AG09309 (cell line): ENCODE measurements at places on chromosomes 3 and 15.
A peak's percentile ranks its signal among the peaks of the same experiment; 100 is the strongest.

DNA sequence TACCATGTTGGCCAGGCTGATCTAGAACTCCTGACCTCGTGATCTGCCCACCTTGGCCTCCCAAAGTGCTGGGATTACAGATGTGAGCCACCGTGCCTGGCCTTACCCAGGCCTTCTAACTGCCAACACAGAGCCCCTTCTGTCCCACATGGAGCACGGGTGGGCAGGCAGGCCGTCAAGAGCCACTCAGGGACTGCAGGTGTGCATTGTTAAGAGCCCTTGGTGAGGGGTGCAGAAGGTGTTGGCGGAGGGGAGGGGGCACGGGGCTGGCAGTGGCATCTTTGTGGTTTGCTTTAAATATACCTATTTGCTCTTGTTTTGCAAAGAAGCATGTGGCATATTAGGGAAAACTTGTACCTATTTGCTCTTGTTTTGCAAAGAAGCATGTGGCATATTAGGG is 37.3 kb downstream of the SMAD6 start:
- DNase-seq, result no peak

GRCh38 chr15:71337197-71337845 is 222.1 kb downstream of the THSD4 start:
- peak; percentile 54 for DNase-seq

DNA sequence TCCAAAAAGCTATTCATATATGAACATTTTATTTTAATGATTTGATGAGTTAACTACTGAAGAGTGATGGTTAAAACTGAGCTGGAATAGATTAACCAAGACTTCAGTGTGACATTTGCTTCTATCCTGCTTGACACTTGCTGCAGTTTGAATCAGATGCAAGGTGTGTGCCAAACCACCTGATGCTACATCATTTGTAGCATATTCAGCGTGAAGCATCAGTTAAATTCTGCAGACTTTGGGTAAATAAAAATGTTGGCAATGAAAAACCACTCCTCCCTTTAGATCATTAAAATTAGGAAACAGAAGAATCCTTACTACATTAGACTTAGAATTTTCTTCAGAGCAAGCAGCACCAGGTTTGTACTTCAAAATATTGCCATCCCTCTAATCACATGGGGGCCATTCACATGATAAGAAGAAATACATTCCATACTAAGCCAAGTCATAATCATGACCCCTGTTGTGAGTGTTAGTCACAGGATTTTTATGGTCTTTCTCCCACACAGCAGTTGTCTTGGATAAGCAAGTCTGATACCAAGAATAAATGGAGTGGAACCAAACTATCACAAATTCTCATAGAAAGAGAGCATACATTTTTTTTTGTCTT is 160.7 kb upstream of the TNIK start:
- peak; percentile 25 for DNase-seq

GRCh38 chr3:15271785-15272381 is 60.5 kb downstream of the SH3BP5 start:
- DNase-seq, result no peak

DNA sequence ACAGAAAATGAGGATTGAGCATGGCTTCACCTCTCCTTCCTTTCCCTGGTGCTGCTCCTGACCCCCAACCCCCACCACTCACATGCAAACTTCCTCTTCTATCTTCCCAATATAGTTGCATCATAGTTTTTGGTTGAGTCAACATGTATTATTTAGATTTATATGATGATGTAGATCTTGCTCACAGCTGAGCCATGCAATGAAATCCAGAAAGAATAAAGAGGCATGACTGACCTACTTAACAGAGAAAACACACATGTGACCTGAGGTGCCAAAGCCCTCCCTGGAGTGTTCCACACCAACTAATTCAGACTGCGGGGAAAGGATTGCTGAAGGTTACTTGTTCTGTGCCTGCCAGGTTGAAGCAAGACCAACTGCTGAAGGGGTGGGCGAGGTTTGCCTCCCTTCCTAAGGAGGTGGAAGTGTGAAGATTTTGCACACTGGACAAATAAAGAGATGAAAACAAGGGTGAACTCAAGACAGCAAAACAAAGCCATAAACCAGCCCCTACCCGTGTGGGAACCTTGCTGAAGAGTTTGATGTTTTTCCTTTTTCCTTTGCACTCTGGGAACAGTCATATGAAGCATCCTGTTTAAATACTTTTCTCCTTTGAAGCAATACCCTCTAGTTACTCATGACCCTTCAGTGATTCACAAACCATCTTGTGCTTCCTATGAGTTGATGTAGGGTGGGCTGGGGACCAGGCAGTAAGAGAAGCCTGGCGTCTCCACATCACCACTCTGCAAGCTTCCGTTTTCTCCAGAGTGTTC is 155.2 kb upstream of the UBE2E1 start:
- peak; percentile 65 for DNase-seq

- no peak for DNase-seq
These were observed 172.7 kb upstream of the LMCD1 start for GRCh38 chr3:8328967-8329366.

DNA sequence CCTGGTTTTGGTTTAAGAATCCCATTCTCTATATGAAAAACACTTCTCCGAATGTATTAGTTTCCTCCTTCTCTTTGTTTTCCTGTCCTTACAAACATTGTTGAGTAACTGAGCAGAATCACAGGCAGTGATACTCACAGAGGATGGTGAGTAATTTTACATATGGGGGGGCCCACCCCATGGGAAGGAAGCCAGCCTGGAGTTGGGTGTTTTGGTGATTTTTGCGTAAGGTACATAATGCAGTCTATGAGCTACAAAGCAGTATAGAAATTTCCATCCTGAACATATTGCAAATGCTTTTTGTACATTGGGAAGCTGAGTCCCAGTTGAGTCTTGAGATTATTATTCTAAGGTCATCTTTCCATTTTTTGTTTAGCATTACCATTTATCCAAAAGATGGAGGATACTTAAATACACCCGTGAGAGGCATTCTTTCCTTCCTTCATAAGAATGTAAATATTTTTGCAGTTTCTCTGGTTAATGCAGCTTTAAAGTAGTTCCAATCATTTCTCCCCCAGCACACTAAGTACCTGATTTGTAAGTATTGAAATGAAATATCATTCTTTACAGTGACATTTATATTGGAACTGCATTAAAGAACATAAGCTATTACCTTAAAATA is 476.8 kb downstream of the AGBL1 start:
- DNase-seq, result no peak

GRCh38 chr15:81023483-81024264 is 23.0 kb downstream of the TLNRD1 start:
- DNase-seq, result peak; percentile 44

DNA sequence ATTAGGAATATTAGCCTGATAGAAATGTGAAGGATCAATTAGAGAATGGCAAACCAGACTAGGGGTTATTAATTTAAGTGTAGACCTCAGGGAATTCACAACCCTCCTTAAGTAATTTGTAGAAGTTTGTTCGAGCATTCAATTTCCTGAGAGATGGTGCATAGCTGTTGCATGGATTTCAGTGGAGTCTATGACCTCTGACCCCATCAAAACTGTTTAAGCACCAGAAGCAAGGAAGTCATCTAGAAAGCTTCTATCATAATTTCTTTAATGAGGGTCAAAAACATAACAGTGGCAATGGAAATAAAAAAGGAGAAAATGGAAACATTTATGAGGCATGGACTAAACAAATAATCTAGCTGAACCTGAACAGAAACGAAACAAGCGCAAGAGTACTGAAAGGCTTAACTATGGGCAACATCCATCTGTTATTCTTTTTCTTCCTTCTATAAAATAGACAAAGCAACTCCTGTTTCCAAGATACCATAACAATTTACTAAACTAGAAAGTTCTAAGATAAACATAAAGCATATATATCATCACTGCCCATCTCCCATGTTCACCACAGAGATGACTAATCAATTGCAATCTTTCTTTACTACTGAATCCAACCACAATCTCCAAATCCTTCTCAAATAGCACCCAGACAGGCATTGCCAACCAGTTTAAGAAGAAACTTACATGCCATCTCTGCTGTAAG is 151.4 kb downstream of the THRB start:
- DNase-seq, result no peak

- DNase-seq, result no peak
These were observed 164.9 kb downstream of the ROBO2 start for GRCh38 chr3:77204788-77205187.

GRCh38 chr3:69313251-69313650 is 72.6 kb downstream of the FRMD4B start:
- no peak for DNase-seq

- no peak for DNase-seq
These were observed 18.1 kb downstream of the MCF2L2 start for GRCh38 chr3:183410280-183410679.

- DNase-seq, result no peak
These were observed 881.5 kb downstream of the VGLL3 start for GRCh38 chr3:86109434-86109833.

- no peak for DNase-seq
These were observed at the start of gene LTK for GRCh38 chr15:41513506-41514227. Gene LTK, minus strand, starts transcription at chr15:41513827. Its CDS starts 118 bp downstream, at chr15:41513709.

GRCh38 chr3:43512754-43513404 is 108.9 kb downstream of the ANO10 start:
- DNase-seq, result peak; percentile 4

DNA sequence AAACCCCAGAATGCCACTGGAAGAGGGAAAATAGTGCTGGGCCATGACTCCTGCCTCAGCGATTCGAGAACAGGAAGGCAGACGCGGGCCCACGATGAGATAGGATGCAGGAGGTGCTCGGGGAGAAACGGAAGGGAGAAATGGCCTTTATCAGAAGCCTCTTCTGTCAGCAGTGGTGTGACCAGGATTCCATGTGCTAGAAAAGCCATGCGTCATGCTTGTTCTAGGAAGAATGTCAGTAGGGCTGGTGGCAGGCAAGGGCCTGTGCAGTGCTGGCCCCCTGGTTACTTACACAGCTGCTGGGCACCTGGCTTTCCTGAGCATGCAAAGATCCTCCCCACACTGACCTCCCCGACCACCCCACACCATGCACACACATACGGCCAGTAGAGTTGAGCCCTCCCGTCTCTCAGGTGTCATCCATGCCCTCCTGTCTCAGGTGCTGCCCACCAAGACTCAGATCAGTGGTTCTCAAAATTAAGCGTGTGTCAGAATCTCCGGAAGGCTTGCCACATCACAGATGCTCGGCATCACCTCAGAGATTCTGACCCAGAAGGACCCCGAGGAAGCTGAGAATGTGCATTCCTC is 106.7 kb downstream of the ADAMTS17 start:
- DNase-seq, result no peak

- DNase-seq, result no peak
These were observed 9.3 kb downstream of the ARHGEF26 start for GRCh38 chr3:154130540-154130939.

DNA sequence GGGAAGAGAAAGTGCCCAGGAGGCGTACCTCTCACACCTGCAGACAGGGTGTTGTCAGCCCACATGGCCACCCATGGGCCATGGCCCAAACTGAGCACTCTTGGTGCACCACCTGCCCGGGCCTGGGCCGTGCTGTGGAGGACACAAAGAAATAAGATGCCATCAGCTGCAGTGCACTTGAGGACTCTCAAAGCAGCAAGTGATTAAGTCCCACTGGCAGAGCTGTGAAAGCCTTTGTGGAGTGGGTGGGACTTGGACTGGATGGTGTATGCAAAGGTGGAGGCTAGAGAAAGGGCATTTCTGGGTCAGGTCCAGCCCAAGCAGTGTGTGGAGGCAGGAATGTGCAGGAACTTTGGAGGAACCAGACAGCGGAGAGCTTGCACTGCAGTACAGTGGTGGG is 122.3 kb downstream of the MEGF11 start:
- DNase-seq, result no peak
